ENCODE measurements at places on chromosomes 6 and 20. TPM values are rescaled to one million over a fixed set of nuclear protein-coding genes. Genes with fewer than 3 reads are reported as not detected.

DNA sequence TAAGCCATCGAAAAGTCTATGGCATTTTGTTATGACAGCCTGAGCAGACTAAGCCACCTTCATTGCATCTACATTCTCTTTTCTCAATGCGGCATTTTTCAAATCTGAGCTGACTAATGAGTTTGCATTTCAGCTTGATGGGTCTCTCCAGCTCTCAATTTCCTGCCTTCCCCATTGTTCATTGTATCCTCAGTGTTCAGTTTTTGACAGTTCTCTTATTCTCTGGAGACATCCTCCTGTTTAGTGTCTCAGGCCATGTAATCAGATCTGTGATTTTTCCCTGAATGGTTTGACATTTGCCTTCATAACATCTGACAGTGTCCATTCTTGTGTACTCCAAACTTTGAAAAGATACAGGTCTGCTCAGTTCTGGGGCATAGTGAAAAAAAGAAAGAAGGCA lies 27.9 kb upstream of the MCM3 start:
- no peak for DNase-seq

DNA sequence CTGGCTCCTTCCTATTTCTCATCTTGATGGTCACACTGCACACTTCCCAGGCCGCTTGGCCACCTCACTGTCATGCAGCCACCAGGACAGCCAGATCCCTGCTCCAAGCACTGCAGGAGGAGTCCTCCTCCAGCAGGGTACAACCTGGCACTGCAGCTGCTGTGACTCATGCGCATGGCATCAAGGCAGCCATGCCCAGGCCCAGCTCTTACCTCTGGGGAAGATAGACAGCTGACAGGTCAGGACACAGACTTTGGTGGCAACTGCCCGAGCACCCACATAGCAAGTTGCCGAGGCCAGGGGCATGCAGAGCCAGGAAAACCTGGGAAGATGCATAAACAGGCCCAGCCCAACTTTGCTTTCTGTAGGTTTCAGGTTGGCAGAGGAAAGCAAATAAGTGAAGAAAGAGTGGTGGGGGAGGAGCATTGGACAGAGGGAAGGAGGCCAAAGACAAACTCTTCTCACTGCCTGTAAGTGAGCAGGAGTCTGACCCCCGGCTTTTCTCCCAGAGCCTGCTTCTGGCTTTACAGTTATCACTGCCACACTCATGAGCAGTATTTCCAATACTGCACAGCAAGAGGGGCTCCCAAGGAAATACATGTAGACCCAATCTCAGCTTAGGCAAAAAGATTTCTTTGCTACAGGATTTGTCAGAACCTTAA lies 38.8 kb downstream of the SLC22A3 start:
- DNase-seq, result no peak

DNA sequence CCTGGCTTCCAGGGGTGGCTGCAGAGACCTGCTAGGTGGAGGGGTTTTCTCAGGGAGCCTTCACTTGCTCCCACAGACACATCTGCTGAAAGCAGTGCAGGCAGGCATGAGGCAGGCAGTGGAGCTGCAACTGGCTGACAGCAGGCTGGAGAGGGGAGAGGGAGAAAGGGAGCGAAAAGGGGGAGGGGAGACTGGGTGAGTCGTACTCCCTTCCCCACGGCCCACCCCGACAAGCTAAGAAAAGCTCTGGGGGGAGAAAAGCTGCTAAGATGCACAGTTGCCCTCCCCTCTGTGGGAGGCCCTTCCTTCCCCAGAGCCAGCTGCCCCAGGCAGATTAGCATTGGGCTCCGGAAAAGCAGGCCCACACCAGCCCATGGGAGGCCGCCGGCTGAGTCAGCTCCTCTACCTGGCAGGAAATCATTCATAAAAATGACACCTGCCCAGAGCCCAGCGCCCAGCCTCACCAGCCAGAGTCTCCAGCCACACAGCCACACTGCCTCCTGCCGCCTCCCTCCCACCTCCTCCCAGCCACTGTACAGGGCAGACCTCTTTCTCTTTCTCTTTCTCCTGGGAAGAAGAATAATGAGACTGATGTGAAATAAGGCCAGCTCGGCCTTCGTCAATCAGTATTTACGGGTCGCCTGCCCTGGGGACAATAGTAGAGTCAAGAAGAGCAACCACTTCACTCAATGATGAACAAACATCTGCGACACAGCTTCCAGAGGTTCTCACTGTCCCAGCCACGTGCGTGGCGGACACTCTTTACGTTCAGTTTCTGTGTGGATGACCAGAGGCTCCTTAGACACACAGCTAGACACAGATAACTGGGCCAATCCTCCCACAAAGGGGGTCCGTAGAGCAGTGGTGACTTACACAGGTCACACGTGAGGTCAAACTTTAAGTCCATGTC lies 7.7 kb upstream of the C20orf203 start:
- DNase-seq, result no peak

DNA sequence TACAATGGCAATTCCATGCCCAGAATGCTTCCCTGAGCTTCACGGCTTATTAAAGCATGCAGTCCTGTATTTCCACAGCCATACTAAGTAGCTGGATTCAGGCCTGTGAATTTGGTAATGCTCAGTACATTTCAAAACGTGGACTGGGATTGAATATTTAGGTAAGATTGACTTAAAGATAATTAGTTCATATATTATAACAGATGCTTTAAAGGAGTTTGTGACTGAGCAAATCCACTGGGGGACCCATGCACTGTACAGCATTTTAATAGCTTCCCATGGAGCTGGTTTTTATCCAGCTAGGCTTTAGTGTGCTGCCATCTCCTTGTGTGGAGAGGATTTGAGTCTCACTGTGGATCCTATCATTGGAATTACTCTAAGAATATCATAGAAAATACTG lies 420.9 kb upstream of the FLRT3 start:
- no peak for DNase-seq

GRCh38 chr6:167275001-167275400 lies 16.1 kb upstream of the UNC93A start:
- no peak for DNase-seq

DNA sequence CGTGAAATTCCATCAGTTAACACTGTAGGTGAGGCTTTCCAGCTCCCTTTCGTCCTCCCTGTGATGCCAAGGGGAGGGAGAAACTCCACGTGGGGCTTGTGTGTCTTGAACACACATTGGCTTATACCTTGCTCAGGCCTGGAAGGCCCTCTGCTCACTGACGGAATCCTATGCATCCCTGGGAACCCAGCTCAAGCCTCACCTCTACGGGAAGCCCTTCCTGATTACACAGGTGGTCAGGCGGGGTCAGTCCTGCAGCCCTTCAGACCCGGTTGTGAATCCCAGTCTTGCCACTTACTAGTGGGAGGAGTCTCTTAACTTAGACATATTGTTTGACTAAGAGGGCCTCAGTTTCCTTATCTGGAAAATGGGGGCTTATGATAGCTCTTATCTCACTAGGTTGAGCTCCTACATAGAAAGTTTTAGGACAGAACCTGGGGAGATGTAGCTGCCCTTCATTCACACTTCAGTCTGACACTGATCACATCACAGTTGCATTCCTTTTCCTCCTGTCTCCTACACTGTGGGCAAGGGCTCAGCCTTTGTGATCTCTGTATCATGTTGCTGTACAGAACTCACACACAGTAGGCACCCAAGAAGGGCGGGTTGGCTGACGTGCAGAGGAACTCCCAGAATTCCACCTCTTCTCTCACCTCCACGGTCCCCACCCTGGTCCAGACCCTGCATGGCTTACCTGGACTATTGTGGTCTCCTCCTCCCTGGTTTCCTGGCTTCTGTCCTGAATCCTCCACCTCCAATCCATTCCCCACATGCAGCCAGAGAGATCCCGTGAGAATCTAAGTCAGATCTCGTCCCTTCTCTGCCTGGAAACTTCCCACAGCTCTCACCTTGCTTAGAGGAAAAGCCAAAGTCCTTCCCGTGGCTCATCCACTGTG lies 129.6 kb downstream of the CEBPB start:
- DNase-seq, result no peak

- DNase-seq, result no peak
Measured at GRCh38 chr6:89977808-89978748, 83.8 kb downstream of the GJA10 start.

- DNase-seq, result no peak
Measured at GRCh38 chr6:133247581-133247980, 6.4 kb downstream of the EYA4 start.

- no peak for DNase-seq
Measured at GRCh38 chr6:164753517-164753916, 555.9 kb downstream of the C6orf118 start.

GRCh38 chr6:12506159-12506558 lies 210.4 kb upstream of the PHACTR1 start:
- DNase-seq, result no peak

- no peak for DNase-seq
Measured at GRCh38 chr6:1538369-1538768, 71.3 kb upstream of the FOXC1 start.

DNA sequence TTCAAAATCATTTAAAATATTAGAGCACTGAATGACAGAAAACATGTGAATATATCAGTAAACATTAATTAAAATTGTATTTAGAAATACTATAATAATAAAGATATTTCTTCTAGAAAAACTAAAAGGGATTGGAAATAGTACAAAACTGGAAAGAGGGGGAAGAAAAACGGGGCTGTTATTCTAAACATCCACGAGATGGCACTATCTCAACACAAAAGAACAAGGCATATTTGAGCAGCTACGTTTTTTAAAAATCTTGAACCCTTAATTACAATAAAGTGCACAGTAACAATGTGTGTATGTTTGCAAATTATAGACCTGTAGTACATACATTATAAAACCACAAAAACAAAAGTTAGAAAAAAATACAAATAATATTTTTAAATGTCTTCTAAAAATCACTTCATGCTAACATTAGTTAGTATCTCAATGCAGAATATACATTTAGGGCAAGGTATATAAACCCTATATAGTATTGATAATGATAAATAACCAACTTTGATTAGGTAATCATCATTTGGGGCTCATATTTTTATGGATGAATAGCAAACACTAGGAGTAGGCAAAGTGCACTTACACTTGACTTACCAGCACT lies 42.5 kb upstream of the PNISR start:
- DNase-seq, result no peak

GRCh38 chr6:2213086-2213485 lies 32.3 kb downstream of the GMDS start:
- DNase-seq, result no peak

GRCh38 chr6:75266716-75267291 lies 17.8 kb downstream of the TMEM30A start:
- DNase-seq, result no peak

GRCh38 chr6:41846666-41847237 lies 48.4 kb downstream of the USP49 start:
- peak; percentile 33 for DNase-seq

- DNase-seq, result no peak
Measured at GRCh38 chr6:89555031-89555430, 83.5 kb downstream of the LYRM2 start.

DNA sequence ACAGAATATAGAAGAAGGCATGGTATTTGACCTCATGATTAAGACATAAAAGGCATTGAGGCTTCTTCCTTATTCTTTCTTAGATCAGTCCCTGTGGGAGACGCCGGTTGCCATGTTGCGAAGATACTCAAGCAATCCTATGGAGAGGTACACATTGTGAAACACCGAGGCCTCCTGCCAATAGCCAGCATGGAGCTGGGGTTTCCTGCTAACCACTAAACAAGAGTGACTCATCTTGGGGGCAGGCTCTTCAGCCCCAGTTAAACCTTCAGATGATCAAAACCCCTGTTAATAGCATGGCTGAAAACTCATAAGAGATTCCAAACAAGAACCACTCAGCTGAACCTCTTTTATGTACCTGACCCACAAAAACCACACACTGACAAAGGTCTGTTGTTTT lies 478.8 kb downstream of the CD83 start:
- DNase-seq, result no peak

DNA sequence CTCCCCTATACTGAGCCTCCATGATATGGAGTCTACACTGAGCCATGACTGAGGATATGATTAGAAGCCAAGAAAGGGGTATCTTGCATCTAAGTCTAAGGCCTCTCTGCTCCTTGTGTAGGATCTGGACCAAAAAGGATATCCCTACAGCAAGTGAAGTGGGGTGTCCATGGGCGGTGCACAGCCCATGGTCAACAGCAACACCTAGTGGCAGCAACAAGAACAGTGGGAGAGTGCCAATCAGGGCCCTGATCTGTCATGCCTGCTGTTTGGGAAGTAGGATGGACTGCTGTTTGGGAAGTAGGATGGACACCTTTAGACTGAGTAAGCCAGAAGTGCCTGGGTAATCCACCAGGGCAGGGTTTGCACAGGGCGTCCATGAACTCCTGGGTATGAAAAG lies 22.4 kb downstream of the PTGIS start:
- DNase-seq, result no peak

DNA sequence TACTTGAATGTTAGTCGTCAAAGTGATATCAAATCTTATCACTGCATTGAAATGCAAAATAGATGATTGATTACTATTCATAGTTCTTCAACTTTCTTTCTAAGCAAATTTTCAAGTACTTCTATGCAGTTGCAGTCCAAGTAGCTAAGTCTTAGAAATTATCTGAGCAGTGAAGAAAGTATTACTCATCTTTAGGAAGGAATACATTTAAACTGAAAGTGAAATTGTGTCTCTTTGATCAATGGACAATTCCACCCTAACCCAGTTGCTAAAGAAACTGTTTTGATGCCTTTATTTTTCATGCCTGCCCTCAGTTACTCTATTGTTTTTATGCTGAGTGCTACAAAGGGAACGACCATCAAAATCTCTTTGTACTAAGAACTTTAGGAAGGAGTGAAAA lies 337.4 kb downstream of the GRIK2 start:
- DNase-seq, result no peak

GRCh38 chr6:48069280-48069679 lies 41.7 kb downstream of the PTCHD4 start:
- no peak for DNase-seq

GRCh38 chr6:140897804-140898573 lies 1234.7 kb upstream of the GJE1 start:
- no peak for DNase-seq

DNA sequence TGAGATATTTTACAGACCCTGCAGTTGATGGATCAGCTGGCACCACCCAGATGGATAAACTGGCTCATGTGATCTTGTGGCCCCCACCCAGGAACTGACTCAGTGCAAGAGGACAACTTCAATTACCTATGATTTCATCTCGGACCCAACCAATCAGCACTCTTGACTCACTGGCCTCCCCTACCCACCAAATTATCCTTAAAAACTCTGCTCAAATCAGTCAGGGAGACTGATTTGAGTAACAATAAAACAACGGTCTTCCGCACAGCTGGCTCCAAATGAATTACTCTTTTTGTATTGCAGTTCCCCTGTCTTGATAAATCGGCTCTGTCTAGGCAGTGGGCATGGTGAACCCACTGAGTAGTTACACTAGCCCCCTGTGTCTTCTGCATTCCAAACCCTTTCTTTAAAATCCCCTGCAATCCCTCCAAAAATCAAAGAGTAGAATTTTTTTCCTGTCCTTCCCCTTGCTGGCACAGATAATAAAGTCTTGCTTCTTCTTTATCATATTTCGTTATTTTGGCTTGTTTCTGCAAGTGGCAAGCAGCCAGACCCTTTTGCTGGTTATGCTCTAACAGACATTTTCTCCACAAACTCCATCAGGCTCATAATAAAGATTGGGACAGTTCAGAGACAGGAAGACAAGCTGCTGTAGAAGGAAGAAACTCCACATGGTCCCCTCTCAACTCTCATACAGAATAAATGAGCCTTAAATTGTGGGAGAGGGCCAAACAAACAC lies 48.3 kb downstream of the OR2B6 start:
- no peak for DNase-seq

Gene RIPOR2
- total RNA-seq, result 15.7 TPM

Gene TNNC2
- total RNA-seq, result not detected

Gene MYT1
- total RNA-seq, result not detected

Gene ZSCAN31
- 6.3 TPM for total RNA-seq

Gene TMC2
- 0.46 TPM for total RNA-seq

Gene COL12A1
- 229 TPM for total RNA-seq

Gene HECA
- 59.4 TPM for total RNA-seq

Gene B4GALT5
- 27.0 TPM for total RNA-seq

Gene FOXC1
- 9.2 TPM for total RNA-seq

Gene DNAAF9
- 18.5 TPM for total RNA-seq
